ENCODE measurements at places on chromosomes 4 and X.
A peak's percentile ranks its signal among the peaks of the same experiment; 100 is the strongest.

DNA sequence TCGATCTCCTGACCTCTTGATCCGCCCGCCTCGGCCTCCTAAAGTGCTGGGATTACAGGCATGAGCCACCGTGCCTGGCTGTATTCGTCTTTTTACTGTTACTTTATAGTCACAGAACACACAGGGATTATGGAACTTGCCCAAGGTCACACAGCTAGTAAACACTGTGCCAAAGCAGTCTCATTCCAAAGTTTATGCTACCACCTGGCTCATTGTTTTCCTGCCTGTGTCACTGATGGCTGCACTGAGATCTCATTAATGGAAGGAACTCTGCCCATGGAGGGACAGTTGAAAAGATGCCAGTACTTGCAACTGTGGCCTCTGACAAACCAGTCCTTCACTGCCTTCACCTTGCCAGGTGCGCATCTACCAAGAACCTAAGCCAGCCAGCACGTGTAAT lies 517.7 kb downstream of the BCOR start:
- ATAC-seq, result no peak

- no peak for ATAC-seq
These were observed 516 bp downstream of the SGMS2 start for GRCh38 chr4:107825072-107825824.

DNA sequence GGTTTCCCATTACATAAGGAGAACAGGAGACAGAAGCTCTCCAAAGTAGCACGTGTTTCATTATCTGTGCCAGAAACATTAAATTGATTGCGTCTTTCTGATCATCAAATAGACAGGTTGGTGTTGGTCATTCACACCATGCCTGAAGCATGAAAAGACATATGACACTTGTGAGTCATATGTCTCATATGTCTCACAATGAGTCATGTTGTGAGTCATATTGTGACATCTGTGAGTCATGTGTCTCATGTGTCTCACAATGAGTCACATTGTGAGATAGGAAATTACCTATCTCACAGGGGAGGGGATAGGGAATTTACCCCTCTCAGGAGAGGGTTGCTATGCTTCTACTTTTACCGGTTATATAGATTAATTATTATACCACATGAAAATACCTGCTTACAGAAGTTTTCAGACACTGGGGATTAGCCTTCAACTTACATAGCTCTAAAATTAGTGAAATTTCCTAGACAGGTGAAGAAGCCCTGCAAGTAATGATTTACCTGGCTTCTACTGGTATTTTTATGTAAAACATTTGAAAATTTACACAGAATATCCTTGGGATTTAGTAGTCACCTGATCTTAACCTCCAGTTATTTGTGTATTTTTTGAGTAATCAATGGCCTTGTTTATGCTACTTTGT lies 80.8 kb downstream of the NPFFR2 start:
- peak; percentile 89 for ATAC-seq

GRCh38 chr4:64271601-64272081 lies 137.6 kb downstream of the TECRL start:
- ATAC-seq, result no peak

DNA sequence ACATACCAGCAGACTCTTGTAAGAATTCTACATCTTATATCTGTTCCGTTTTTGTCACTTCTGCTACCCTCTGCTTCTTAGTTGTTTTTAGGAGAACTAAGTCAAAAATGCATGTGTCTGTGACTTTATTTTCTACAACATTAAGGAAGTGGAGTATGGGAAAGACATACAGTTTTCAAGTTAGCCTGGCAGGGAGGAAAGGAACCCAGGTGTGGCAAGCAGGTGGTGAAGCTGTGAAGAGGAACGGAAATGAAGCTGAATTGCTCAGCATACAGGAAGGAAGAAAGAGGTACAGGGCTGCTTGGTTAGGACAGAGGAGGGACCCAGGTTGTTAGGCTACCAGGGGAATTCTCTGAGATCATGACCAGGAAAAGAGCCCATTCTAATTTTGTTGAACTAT lies 9.4 kb downstream of the GPRIN3 start:
- ATAC-seq, result peak; percentile 17

GRCh38 chr4:176031922-176032321 lies 33.7 kb upstream of the WDR17 start:
- ATAC-seq, result no peak

GRCh38 chr4:189443341-189443740 lies 497.3 kb upstream of the FRG1 start:
- no peak for ATAC-seq

GRCh38 chr4:7115557-7116340 lies 47.9 kb upstream of the GRPEL1 start:
- ATAC-seq, result no peak

DNA sequence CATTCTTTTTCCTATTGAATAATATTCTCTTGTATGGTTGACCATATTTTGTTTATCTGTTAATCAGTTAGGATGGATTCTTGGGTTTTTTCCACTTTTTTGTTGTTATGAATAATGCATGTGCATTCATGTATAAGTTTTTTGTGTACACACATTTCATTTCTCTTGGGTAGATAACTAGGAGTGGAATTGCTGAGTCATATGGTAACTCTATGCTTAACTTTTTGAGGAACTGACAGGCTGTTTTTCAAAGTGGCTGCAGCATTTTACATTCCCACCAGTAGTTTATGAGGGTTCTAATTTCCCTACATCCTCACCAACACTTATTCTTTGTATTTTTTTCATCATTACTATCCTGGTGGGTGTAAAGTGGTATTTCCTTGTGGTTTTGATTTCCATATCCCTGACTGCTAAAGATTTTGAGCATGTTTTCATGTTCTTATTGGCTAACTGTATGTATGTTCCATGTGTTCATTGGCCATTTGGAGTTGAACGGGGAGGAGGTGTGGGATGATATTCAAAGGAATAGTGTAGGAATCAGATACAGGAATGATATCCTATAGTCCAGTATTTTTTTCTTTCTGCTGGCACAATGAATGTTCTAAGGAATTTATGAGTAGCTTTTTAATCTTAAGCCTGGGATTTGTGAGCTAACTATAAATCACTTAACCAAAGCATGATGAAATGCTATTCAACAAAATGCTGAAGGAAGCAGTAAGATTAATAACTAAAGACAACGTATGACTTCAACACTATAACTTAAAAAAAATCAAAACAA lies 114.3 kb downstream of the AMELX start:
- ATAC-seq, result no peak

GRCh38 chrX:136065044-136065671 lies 79.9 kb downstream of the SLC9A6 start:
- ATAC-seq, result no peak

DNA sequence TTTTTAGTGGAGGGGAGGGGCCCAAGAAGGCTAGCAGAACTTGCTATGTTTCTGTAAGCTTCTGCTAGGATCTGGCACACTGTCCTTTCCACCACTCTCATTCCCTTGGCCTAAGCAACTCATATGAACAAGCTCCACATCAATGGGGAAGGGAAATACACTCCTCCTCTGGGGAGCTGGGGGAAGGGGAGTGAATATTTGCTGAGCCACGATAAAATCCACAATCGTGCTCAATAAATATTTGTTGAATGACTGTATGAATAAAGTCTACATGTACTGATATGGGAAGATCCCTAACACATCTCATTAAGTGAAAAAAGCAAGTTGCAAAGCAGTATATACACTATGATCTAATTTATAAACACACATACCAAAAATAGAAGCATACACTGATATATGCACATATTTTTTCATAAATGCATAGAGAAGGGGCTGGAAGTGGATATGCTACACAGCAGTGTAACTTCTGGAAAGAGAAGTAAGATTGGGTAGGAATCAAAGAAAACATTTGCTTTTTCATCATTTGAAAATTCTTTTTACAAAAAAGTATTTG lies 95.8 kb upstream of the EFHC2 start:
- no peak for ATAC-seq

DNA sequence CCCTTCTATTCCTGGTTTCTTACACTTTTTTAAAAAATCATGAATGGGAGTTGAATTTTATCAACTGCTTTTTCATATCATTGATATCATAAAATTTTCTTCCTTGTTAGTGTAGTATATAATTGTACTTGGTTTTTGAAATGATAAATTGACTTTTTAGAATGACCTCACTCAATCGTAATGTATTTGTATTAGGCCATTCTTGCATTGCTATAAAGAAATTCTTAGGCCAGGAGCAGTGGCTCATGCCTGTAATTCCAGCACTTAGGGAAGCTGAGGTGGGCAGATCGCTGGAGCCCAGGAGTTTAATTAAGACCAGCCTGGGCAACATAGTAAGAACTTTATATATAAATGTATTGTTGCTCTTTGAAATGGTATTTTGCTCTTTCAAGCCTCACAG lies 6.3 kb downstream of the EXOC1 start:
- no peak for ATAC-seq
